ENCODE measurements at places on chromosomes 6 and 20. TPM values are rescaled to one million over a fixed set of nuclear protein-coding genes. Genes with fewer than 3 reads are reported as not detected.

Gene AMD1
- total RNA-seq, result 45.9 TPM

Gene MPIG6B
- total RNA-seq, result 0.52 TPM

Gene EFCAB8
- not detected for total RNA-seq

Gene RRAGD
- 65.8 TPM for total RNA-seq

Gene GABRR2
- not detected for total RNA-seq

Gene NCOA5
- total RNA-seq, result 10.4 TPM

Gene FUT9
- under 0.01 TPM for total RNA-seq

Gene ZC2HC1B
- not detected for total RNA-seq

Gene VSTM2L
- not detected for total RNA-seq

Gene MEP1A
- not detected for total RNA-seq

Gene SMOC2
- 26.6 TPM for total RNA-seq

Gene RUNX2
- 0.52 TPM for total RNA-seq

Gene MEI4
- not detected for total RNA-seq

Gene DEFB132
- total RNA-seq, result not detected

Gene KIF6
- 1.0 TPM for total RNA-seq

Gene TRIM31
- total RNA-seq, result not detected

Gene FOXS1
- 3.1 TPM for total RNA-seq

Gene TASP1
- total RNA-seq, result 18.3 TPM

Gene ANKRD66
- not detected for total RNA-seq

Gene PCSK2
- 0.52 TPM for total RNA-seq

Gene CDH26
- total RNA-seq, result 0.52 TPM

Gene TINAG
- 0.52 TPM for total RNA-seq
